ENCODE measurements at places on chromosomes 1 and 21.

DNA sequence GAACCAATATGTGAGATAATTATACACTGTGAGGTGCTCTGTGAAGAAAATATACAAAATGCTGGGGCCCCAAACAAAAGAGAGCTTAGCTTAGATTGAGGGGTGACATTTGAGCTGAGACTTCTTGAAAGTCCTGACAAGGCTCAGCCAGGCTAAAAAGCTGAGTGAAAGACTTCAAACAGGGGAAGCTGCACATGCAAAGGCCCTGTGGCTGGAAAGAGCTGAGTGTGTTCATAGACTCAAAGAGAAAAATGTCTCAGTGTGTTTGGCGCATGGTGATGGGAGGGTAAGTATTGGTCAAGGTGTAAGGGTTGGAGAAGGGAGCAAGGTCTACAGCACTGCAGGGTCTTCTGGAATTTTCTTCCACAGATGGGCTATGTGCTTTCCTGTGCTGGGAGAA, 127.2 kb upstream of the KLHDC7A start:
- DNase-seq, result no peak

DNA sequence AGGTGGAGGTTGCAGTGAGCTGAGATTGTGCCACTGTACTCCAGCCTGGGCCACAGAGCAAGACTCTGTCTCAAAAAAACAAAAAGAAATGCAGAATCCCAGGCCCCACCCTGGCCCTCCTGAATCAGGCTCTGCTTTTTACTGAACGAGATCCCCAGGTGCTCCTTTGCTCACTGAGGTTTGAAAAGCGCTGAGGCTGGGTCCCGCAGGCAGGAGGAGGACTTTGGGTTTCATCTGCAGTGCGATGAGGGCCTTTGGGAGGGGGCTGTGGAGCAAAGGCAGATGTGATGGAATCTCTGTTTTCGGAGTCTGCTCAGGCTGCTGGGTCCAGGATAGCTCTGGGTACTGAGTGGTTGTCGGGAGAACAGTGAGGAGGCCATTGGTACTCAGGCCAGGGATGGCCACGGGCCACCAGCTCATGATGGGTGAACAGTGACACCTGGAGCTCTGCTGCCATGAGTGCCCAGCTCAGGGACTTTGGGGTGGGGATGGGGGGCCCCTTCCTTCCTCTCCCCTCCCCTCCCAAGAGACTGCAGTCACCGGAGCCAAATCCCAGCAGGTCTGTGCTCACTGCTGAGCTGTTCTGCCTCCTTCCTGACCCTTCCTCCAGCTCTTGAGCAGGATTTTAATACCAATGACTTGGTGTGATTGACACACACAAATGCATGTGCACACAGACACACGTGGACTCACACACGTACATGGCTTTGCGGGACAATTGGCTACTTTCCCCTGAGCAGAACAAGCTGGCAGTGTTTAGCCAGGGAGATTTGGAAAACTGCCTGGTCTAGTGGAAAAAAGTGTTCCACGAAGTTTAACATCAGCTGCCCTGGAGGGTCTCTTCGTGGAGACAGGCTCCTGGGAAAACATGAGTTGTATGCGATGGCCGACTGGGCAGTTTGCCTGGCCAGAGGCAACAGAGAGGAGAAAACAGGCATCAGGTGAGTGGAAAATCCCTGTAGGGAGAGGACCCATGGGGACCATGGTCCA, 3.6 kb upstream of the DHRS3 start:
- DNase-seq, result no peak

DNA sequence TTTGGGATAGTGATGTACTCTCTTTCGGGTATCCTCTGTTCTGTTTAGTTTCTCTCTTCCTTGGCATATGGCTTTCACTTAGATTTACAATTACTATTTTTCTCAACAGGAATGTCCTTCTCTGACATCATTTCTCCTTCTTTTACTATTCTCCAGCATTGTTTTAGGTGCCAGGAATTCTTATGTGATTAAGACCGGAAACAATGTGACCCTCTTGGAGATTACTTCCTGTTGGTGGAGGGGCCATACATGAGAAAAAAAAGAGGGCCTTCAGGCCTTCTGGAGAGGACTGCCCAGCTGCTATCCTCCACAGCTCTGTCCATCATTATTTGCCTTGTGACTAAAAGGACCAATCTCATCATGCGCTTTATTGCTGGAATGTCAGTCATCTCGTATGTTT, 50.4 kb upstream of the ADAMTS5 start:
- DNase-seq, result no peak

DNA sequence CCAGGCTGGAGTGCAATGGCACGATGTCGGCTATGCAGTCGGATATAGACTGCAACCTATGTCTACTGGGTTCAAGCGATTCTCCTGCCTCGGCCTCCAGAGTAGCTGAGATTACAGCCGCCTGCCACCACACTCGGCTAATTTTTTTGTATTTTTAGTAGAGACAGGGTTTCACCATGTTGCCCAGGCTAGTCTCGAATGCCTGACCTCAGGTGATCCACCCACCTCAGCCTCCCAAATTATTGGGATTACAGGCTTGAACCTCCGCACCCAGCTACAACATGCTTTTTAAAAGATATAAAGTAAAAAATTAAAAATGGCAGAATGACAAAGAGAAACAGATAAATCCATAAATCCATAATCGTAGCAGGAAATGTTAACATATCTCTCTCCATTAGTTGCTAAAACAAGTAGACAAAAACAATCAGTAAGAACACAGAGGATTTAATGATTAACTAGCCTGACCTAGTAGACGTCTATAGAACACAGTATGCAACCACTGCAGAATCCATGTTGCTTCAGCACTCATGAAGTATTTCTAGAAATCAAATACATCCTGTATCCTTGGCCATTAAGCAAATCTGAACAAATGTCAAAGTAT, 59.9 kb upstream of the SPOCD1 start:
- DNase-seq, result no peak

DNA sequence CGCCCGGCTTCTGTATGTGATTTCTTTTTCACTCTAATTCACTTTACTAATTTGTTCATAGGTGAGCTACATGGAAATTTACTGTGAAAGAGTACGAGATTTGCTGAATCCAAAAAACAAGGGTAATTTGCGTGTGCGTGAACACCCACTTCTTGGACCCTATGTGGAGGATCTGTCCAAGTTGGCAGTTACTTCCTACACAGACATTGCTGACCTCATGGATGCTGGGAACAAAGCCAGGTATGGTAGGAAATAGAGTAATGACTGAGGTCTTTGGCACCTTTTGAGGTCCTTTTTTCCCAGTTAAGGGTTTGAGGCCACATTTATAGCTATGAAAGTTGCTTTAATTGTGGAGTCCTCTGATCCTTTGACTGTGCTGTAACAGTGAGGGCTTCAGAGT, 56.9 kb downstream of the KIF1B start:
- DNase-seq, result no peak

DNA sequence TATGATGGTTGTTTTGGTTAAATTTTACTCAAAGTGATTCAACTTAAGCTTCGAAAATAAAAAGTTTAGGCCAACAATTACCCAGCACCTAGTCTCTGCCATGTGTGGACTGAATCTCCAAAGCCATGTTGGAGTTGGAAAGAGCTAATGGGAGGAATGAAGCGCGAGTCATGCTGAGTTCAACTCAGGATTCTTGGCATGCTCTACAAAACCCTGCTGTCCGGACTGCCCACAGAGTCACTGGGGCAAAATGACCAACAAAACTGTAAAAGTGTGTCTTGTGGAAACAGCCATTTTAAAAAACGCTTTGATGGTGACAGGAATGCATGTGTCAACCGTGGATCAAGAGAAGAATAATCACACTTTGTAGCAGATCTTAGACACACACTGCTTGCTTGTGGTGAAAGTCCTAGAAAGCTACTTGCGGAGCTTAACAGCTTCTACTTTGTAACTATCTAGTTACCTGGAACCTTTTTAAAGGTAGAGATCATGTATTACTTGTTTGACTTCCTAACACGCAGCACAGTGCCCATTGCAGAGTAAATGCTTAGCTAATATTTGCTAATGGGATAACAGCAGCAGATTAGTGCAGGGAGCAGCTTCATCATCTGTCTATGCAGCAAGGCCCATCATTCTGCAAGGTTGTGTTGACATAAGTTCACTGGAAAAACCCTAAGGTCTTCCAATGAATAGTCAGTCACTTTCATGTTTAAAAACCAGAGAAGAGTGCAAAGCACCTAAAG, 7.0 kb upstream of the GBP6 start:
- DNase-seq, result no peak

- DNase-seq, result no peak
Observed at GRCh38 chr1:27598902-27599528, 4.9 kb downstream of the AHDC1 start.

DNA sequence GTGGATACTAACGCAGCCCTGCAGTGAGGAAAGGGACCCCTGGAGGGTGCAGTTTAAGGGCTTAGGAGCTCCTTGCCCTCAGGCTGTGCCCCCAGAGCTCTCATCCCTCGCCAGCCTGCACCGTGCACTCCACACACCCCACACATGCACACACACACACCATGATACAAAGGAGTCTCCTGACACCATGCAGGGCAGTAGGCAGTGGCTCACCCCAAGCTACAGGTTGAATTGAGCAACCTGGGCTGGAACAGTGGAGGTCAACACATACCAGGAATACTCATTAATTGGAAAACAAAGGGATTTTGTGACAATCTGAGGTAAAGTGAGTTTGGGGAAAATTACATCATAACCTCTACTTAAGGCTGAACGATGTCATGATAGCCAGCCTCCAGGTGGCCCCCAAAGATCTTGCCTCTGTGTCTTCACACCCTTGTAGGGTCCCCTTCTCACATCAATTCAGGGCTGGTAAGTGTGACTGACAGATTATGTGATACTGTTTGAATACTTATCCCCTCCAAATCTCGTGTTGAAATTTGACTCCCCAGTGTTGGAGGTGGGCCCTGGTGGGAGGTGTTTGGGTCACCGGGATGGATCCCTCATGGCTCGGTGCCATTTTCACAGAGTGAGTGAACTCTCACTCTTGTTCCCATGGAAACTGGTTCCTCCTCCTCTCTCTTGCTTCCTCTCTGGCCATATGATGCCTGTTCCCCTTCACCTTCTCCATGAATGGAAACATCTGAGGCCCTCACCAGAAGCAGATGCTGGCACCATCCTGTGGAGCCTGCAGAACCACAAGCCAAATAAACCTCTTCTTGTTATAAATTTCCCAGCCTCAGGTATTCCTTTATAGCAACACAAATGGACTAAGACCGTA, 111.0 kb upstream of the RAB4A start:
- DNase-seq, result no peak

DNA sequence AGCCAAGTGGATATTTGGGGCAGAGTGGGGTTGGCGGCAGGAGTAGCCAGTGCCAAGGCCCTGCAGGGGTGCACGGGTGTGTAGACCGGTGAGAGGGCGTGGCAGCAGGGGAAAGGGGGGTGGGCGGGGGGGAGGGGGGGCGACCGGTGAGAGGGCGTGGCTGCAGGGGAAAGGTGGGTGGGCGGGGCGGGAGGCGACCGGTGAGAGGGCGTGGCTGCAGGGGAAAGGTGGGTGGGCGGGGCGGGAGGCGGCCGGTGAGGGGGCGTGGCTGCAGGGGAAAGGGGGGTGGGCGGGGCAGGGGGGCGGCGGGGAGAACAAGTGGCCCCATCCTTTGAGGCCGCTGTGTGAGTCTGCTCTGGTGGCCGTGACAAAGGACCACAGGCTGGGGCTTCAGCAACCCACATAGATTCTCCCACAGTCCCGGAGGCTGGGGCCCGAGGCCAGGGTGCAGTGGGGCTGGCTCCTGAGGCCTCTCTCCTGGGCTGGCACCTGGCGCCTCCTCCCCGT, 25.8 kb downstream of the RRP1 start:
- no peak for DNase-seq

DNA sequence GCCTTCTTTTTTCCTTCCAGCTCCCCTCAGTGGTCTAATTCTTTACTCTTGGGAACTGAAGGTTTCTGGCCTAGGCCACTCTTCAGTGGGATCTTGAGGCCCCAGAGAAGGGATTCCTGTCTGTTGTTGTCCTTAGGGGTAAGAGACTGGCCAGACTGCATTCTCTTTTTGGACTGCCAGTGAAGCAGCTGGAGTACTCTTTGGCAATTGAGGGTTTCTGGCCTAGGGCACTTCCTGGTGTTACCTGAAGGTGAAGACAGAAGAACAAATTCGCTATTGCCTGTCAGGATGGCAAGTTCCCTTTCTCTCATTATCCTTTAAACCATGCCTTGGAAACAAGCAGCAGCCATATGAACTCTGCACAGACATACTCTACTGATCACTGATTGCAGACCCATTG, 286.6 kb upstream of the ZP4 start:
- no peak for DNase-seq

- peak; percentile 83 for DNase-seq
Observed at GRCh38 chr21:41680444-41681347, 86.2 kb downstream of the RIPK4 start.

DNA sequence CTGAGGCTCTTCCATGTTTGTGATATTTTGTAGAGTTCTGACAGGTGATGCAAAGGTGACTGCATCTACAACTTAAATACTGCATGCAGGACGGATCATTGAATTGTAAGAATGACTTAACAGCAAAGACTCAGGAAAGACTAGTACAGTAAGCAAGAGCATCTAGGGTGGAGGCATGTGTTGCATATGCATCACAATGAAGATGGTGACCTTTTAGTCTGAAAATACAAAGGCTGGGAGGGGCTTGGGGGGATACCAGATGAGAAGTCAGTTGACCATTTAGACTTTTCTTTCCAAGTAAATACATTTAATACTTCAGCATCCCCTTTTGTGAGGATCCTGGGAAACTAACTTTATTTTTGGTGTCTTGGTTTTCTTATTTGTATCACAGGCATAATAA, 145.5 kb downstream of the NUF2 start:
- DNase-seq, result no peak

DNA sequence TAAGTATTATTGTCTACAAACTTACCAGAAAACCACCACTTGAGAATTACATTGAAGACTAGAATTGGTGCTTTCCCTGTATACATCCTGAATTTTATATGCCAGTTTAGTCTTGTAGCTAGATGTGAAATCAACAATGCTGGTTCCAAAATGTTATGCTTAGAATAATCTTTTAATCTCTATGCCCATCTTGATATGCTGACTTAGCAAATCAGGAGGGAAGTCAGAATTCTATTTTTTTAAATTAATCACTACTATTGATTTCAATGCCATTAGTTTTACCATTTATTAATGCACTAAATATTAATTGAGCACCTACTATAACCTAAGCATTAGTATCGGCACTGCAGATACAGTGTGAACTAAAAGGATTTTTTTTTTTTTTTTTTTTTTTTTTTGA, 641.6 kb upstream of the ADGRL4 start:
- no peak for DNase-seq

- DNase-seq, result no peak
Observed at GRCh38 chr1:108033550-108033951, 68.6 kb upstream of the VAV3 start.

- DNase-seq, result no peak
Observed at GRCh38 chr1:185054365-185055060, 9.2 kb downstream of the RNF2 start.

Data from lower leg skin (tissue), 4 donors.